Hematopoietic multipotent progenitor cell treated with erythropoietin and hydrocortisone succinate and interleukin-3 and kit ligand, for 6 days (in vitro differentiated cells): ENCODE measurements at places on chromosomes 6 and 20.

DNA sequence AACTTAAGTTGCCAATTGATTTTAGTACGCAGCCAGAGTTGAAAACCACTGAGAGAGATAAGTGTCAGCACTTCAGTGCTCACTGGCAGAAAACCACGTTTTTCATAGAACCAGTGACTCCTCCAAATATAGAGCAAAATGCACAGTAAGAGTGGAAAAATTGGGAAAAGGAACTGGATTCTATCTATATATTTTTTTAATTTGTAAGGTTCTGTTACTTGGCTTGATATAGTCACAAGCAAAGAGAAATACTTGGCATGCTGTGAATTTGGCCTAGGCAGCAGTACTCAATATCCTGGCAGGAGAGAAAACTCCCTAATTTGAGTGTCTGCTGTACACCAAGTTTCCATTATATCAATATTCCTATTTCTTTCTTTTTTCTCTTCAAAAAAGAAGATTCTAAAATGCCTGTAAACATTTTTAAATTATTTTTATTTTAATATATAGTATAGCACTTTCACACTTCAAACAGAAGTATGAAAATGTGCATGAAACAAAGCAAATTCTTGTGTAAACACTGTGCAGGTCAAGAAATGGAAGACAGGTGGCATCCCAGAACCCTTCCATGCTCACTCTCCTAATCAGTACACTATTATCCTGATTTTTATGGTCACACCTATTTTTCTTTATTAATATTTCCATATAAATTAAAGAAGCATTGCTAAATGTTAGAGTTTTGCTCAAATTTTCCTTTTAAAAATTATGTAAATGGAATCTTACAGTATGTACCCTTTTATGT, 561.8 kb upstream of the RNF217 start:
- peak; percentile 1 for DNase-seq

GRCh38 chr6:111911428-111911827, 38.2 kb upstream of the FYN start:
- DNase-seq = no peak

DNA sequence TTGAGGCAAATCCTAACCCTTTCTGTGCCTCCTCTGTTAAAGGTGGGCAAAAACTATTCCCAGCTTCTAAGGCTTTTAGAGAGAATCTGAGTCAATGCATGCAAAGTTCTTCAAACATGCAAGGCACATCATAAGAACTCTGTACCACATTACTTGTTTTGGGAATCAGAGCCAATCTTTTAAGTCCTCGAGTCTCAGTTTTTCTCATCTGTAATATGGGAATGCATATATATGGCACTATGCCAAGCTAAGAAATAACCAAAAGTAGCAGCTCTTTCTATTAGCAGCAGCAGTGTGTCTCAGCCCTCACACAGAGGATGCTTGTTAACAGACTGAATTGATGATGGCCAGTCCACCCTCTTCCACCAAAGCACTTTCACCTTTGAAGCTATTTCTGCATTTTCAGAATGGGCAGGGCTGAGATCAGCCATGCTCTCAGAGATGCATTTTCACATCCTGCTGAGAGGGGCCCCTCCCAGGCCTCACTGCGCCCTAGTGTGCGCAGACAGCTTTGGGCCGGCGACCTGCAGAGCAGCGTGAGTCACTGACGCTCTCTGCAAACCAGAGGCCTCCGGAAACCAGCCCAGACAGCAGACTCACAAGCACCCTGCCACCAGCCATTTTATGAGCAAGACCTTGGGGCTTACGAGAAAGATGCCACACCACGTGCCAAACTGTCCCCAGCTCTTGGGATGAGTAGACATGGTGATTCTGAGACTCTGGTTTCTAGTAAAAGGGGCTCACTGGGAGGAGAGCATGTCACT, 138.0 kb downstream of the NFATC2 start:
- no peak for DNase-seq

- DNase-seq = no peak
Observed at GRCh38 chr20:16451982-16452381, 121.3 kb downstream of the KIF16B start.
